ENCODE measurements at places on chromosomes 11 and 22.

DNA sequence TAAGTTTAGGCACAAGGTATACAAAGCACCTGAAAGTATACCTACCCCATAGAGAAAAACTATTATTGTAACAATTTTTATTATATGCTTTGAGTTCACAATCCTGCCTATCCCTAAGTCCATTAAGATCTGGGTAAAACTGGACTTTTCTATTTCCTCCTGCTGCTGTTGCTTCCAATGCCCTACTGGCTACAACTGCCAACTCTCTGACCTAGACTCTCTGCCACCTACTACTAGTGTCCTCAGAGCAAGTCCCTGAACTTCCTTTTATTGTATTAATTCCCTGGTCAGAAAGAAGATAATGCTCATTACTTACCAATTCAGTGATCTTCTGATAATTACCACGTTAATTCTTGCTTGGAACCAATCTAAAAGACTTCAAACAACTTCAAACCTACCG, 70.3 kb downstream of the RBFOX2 start:
- DNase-seq = no peak

DNA sequence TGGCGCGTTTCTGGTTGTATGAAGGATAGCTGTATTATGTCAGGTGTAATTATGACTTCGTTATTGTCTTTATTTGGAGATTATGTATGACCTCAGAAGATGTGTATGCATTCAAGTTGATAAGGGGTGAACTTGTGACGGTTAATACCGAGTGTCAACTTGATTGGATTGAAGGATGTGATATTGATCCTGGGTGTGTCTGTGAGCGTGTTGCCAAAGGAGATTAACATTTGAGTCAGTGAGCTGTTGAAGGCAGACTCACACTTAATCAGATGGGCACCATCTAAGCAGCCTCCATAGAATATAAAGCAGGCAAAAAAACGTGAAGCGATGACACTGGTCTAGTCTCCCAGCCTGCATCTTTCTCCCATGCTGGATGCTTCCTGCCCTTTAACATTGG, 15.3 kb upstream of the CD82 start:
- no peak for DNase-seq

GRCh38 chr22:27135031-27135981, 477.9 kb downstream of the MIAT start:
- no peak for DNase-seq

- peak; percentile 91 for DNase-seq
Measured at GRCh38 chr11:85663753-85664614, 945 bp downstream of the CREBZF start.

DNA sequence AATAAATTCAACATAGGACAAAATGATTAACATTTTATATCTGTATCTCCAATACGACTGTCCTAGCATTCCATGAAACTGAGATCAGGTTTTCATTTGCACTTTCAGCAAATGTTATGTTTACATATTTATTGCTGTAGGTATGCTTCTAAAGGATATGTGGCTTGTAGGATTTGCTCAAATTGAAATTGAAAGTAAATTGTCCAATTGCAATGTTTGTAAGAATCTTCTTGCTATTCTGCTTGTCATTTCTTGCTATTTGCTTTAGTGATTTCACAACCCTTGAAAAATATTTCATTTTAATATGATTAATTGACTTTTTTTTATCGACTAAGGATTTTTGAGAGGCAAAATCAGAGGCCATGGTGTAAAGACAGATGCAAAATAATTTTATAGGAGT, 904.2 kb upstream of the RAG2 start:
- DNase-seq = no peak

GRCh38 chr11:63564056-63564774, 1.0 kb upstream of the PLAAT2 start:
- DNase-seq = peak; percentile 41

DNA sequence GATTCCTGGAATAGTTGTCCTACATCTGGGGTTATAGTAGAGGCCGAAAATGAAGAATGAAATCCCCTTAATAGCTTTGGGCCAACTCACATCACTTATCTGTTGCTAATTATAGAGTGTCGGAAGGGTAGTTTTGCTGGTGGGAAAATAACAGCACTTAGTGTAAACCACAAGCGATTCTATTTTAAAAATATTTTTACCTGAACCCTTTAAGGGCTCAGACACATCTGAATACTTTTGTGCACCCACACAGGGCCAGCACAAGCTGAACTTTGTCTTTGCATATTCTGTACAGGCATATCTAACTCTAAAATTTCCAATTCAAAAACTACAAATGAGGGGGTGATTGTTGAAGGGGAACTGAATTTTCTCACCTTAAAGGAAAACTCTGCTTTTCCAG, 27.6 kb downstream of the SLC6A5 start:
- DNase-seq = no peak

All from activated CD4-positive, alpha-beta memory T cell treated with anti-CD3 and anti-CD28 coated beads, Interleukin-2, amount 10 ng/mL, durations not matched to agents 7 days and 5 days (primary cell).